ENCODE measurements at places on chromosomes 1 and 21.

GRCh38 chr1:246971969-246972368 is 35.9 kb downstream of the ZNF695 start:
- no peak for DNase-seq

DNA sequence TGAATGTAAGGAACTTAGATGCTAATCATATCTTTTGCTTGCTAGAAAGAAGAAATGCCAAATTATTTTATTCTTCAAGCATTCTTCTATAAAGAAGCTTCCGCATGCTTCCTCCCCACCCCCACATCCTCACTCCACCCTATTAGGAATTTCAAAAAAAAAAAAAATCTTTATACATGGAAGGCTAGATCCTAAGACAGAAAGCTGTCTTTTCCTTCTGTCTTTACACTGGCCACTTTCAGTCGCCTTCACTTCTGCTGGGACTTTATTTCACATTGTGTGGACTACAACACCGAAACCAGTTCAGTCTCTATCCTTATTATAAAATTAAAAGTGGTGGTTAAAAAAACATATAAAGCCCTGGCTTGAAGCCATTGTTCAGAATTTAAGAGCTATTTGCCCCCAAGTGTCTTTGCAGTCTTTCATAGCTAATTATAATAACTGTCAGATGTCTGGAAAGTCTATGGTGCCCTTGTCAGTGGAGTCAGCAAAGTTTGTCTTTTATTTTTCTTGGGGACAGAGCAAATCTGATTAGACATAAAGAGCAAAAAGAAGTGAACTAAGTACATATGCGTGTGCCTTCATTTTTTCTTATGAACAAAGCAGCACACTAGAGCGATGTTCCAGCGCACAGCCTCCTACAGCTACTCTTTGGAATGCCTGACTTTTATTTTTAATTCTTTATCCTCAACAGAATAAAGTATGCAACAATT is 297.7 kb downstream of the PTPRC start:
- no peak for DNase-seq

- DNase-seq, result no peak
Observed at GRCh38 chr1:1826356-1827088, 48.3 kb upstream of the NADK start.

DNA sequence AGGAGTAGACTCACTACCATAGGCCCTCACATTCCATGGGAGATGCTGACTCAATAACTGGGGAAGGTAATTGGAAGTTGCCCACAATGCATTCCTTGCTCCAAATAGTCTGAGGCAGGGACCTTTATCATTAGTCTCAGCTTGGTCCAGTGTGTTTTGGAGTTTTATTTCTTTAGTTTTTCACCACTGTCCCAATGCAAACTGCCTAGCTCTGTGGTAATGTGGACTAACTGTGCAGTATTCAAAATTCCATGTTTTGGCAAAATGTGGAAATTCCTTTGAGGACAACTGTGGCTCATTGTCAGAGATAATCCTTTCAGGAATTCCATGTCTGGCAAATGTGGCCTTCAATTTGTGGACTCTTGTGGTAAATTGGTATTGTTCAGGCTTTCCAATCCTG is 78.1 kb upstream of the PAPPA2 start:
- no peak for DNase-seq

- DNase-seq, result no peak
Observed at GRCh38 chr1:160548183-160548582, 25.1 kb upstream of the SLAMF6 start.

DNA sequence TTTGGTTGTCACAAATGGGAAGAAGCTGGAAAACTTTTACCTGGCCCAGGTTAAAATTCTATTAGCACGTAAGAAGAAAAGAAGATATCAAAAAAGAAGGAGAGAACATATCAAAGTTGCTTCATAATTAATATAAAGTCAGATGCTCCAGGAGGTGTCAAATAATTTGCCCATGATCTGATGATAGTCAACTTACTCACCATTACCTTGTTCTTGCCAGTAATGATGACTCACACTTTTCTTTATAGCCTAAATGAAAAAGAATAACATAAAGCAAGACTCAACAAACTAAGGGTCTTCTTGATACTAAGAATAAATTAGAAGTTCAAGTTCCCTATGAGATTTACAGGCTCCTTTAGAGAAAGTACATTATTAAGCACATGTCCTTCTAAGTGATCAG is 580.4 kb downstream of the TTLL7 start:
- DNase-seq, result no peak

DNA sequence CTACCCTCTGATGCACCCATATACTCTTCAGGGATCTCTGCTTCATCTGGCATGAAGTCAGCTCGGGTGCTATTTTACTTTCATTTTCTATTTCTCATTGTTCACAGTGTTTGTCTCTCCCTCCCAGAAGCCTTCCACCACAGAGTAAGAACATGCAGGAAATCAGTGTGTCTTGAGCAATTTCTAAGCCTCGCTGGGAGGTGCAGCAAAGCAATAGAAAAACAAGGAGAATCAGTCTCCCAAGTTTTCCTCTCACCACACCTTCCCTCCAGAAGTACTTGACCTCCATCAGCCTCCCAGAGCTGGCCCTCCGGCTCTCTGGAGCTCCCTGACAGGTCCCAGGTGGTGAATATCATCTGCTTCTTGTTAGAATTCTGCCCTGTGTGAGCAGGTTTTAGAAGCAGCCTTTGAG is 594.7 kb upstream of the CAMK1G start:
- no peak for DNase-seq

GRCh38 chr1:195933835-195934234 is 674.4 kb downstream of the KCNT2 start:
- DNase-seq, result no peak

GRCh38 chr1:31669433-31669785 is 24.7 kb upstream of the PEF1 start:
- no peak for DNase-seq

- no peak for DNase-seq
Observed at GRCh38 chr1:185367218-185367617, 50.2 kb upstream of the IVNS1ABP start.

DNA sequence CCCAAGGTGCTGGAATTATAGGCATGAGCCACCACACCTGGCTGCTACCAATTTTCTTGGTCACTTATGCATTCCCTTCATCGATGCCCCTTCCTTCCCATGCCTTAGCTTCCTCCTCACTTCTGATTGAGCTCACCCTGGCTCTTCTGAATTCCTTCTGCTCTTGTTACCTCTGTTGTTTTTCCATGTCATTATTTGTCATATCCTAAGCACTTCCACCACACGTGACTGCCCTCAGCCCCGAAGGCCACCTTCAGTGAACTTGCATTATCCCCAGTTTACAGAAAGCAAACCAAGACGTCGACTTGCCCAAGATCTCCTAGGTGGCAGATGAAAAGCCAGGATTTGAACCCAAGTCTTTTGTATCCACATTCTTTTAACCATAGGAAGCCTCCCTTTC is 30.7 kb downstream of the CA6 start:
- DNase-seq, result no peak

- no peak for DNase-seq
Observed at GRCh38 chr1:15244813-15245212, 2.2 kb upstream of the FHAD1 start.

DNA sequence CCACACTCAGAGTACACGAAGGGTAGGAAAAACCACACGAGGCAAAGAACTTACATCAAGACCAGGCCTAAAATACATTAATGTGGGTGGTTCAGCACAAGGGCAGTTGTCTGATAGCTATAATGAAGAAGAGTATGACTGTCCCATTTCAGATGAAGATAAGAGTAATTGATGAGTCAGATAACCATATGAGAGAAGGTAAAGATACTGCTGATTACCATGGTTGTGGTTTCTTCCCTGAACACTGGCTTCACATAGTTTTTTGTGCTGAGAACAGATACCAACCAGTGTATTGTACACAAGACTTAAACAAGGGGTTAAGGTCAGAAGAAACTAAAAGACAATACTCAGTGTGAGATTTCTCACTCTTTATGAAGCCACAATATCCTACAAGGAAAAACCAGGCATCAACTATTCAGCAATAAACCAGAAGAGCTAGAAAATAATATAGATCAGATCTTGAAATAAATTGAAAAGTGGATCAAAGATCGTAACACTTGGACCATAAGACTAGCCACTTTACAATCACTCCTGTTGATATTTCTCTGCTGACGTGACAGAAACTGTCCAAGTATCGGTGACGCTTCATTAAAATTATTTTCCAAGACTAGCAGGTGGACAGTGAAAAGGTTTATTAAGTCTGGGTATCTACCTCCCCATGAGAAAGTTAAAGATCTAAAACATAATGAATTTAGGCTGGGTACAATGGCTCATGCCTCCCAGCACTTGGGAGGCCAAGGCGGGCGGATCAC is 28.6 kb downstream of the PUM1 start:
- no peak for DNase-seq

DNA sequence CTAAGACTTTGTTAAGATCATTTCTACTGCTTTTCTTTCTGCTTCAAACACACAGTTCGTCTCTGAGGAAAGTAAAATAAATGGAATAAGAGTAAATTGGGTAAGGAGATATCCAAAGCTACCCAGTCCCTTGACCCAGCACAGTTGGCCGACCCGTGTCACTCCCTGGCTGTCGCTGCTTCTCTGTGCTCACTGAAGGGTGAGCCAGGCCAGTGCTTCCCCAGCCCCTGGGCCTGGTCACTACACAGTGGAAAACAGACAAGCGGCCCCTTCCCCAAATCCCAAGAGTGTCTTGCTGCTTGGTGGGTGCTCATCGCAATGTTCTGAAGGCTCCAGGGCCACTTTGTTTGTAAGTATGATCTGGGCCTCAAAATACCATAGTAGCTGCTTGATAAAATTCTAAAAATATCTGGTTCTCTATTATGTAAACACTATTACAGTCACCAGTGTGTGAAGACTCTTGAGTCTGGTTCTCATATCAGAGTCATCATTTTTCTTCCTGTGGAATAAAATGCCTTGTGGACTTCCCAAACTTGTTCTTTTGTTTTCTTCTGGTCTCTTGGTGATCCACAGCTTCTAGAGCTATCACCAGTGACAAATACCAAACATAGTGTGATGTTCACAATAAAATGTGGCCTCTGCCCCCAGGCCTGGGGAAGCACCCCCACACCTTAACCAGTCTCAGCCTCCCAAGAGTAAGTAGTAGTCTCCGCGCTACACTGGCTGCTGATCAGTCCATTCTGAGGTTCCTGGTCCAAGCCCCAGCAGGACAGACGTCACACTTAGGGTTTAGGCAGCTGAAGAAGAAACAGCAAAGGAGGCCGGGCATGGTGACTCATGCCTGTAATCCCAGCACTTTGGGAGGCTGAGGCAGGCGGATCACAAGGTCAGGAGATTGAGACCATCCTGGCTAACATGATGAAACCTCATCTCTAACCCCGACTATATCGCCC is 106.2 kb downstream of the DHRS3 start:
- no peak for DNase-seq

GRCh38 chr1:203742436-203742835 is 22.5 kb upstream of the LAX1 start:
- no peak for DNase-seq

DNA sequence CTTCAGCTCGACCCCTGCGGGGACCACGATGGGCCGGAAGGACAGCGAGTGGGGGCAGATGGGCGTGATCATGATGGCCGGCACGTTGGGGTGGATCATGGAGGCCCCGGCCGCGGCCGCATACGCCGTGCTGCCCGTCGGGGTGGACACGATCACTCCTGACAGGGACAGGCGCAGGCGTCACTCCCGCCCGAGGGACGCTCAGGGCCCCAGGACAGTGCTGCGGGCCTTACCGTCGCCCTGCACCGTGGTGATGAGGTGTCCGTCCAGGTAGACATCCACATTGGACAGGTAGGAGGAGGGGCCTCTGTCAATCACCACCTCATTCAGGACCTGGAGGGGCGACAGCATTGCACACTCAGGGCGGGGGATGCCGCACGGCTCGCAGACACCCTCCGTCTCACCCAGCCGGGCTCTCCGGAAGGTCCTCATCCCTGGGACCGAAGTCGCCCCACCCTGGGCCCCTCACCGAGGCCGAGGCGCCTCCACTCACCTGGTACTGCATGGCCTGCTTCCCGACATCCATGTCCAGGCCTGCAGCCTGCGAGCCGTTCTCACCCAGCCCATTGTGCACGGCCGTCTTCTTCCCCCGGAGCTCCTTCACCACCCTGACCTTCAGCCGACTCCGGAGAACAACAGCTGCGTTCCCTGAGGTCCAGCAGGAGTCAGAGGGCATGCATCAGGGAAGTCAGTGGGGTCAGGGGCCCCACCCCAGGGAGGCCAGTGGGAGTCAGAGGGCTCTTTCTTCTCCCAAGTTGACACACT is 24.0 kb downstream of the NADK start:
- no peak for DNase-seq

DNA sequence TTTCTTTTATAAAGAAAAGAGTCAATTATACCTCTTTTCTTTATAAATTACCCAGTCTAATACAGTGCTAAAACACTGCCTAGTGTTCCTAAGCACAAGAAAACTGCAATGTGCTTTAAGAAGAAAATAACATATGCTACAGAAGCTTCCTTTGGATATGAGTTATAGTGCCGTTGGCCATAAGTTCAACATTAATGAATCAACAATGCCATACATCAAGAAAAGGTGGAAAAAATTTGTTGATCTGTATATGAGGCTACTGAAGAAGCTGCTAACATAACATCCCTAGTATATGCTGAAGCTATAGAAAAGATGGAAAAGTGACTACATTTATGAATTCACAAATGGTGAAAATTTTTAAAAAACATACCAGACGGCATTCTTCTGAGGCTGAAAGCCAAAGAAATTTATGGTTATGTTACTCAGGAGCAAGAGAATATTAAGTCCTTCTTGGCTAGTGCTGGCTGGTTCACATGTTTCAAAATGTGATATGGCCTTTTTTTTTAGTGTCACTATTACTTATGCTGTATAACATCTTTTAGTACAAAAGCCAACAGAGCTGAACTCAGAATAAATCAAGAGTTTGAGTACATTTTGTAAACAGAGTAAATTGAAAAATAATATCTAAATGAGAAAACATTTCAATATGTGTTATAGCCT is 743.2 kb upstream of the RGS18 start:
- no peak for DNase-seq

GRCh38 chr1:109762039-109762585 is 1.6 kb downstream of the EPS8L3 start:
- DNase-seq, result no peak

- peak; percentile 88 for DNase-seq
Observed at GRCh38 chr1:202692959-202693555, 17.2 kb downstream of the SYT2 start.

All from HEK293T (cell line).